ENCODE measurements at places on chromosomes 4 and X.

GRCh38 chr4:8362483-8362882, 78.0 kb downstream of the ACOX3 start:
- DNase-seq, result no peak

DNA sequence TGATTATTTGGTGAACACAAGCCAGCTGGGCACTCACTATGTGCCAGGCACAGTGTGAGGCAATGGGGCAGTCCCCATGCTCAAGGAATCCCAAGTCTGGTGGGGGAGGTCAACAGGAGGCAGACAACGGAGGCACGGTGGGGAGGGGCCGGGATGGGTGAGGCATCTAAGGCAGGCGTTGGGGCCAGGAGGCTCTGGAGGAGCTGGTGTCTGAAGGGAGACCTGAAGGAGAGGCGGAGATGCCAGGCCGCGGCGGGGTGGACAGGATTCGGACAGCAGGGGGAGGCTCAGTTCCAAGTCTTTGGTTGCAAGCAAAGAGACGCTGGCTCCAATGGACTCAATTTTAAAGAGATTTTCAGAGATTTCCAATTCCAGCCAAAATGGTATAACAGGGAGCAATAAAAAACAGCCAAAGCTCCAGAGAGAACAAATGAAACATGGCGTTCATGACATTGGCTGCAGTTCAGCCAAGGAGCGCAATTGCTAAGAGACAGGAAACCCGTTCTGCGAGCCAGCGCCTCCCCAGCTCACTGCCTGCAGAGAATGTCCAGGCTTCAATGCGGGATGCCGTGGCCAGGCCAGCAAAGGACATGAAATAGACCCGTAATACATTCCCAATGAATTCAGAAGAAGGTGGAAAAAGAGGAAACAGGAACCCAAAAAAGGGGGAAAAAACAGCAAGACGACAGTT, 105.2 kb upstream of the LRPAP1 start:
- DNase-seq, result no peak

DNA sequence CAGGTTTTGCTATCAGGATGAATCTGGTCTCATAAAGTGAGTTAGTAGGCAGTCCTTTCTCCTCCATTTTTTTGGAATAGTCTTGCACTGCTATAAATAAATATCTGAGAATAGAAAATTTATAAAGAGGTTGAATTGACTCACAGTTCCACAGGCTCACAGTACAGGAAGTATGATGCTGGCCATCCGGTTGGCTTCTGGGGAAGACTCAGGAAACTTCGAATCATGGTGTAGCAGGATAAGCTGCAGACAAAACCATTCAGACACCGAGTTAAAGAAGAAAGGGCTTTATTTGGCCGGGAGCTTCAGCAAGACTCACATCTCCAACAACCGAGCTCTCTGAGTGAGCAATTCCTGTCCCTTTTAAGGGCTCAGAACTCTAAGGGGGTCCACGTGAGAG, 348.2 kb downstream of the KCTD8 start:
- DNase-seq, result no peak

DNA sequence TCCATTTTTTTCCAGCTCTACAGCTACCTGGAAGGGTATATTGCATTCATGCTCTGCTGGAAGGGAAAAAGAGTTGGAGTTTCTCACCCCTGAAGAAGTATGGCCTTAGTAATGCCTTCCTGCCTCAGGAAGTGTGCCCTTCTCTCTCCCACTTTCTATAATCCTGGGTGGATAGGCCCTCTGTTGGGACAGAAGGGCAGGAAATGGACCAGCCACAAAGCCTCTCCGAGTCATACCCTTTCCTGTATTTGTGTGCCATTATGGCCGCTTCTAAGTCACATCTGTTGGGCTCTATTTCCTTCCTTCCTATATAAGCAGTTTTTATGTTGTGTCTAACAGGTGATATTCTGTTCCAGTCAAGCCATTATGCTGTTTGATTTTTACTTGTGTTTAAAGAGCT, 74.8 kb upstream of the SMARCA5 start:
- no peak for DNase-seq

- no peak for DNase-seq
Observed at GRCh38 chr4:31365006-31365690, 645.0 kb downstream of the PCDH7 start.

DNA sequence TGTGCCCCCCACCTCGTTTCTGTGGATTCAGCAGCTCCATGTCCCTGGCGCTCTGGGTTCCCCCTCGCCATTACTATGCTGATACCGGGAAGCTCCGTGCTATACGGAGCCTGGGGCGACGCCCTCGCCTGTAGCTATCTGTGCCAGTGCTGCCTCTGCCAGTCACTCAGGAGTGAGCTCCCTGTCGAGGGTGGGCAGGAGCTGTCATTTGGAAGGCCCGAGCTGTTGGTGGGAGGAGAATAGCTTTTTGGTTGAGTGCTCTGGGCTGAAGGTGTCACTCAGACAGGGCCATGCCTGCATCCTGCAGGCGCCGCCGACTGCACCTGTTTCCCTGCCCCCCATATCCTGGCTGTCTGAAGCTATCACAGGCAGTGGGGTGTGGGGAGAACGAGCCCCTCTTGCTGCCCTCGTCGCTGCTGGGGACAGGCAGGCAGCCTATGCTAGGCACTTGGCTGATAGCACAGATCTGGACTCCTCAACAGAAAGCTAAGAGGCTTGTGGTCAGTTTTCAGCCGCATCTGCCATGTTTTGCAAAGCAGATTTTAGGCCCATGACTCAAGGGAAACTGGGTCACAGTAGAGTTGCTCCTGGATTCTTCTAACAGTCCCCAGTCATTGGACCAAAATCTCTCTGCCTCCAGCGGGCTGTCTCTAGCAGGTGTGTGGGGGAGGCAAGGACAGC, 31.8 kb downstream of the CPLX1 start:
- no peak for DNase-seq

DNA sequence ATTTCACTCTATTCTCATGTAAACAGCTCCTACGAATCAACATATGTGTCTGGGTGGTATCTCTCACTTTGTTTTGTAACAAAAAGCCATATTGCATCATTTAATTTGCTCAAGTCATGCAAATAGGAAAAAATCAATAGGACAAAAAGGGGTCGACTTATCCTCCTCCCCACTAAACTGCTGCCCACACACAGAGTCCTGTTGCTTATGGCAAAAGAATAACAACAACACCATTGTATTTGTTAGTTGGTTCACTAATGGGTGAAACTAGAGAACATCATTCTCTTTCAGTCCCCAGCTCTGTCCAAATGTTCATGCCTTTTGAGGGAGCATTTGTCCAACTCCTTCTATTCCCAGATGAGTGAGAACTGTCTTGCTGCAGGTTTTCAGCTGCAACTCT, 2.1 kb downstream of the HHIP start:
- DNase-seq, result no peak

GRCh38 chr4:133095591-133095990, 53.5 kb upstream of the PCDH10 start:
- no peak for DNase-seq

DNA sequence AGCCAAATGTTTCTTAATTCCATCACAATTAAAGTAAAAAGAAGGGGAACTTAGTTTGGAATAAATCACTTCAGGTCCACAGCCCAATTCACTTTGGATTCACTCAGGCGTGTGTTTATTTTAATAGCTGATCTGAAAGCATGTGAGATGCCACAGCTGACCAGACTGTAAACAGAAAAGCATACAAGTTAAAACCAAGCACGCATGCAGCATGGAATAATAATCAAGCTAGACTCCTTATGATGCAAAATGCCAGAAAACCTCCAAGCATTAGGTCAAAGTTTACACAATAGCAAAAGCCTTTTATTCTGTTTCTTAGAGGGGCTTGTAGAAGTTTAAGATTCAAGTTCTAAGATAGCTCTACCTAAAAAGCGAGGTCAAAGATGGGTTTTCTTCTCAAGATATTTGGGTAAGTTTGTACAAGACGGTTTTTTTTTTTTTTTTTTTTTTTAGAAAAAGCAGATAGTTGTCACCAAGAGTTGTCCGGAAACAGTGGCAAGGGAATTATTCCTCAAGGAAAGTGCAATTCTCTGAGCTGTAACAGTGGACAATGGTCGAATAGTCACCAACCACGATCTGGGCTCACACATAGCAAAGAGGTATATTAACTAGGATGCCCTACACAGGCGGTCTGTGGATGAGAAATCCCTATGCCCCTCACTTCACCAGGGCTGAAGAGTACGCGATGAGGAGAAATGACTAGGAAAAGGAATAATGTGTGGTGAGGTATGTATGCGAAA, 763 bp upstream of the PRRG1 start:
- DNase-seq, result no peak

- peak; percentile 56 for DNase-seq
Observed at GRCh38 chr4:153151535-153152455, 52.4 kb upstream of the TRIM2 start.

GRCh38 chr4:76457885-76458284, 22.9 kb downstream of the SHROOM3 start:
- no peak for DNase-seq

DNA sequence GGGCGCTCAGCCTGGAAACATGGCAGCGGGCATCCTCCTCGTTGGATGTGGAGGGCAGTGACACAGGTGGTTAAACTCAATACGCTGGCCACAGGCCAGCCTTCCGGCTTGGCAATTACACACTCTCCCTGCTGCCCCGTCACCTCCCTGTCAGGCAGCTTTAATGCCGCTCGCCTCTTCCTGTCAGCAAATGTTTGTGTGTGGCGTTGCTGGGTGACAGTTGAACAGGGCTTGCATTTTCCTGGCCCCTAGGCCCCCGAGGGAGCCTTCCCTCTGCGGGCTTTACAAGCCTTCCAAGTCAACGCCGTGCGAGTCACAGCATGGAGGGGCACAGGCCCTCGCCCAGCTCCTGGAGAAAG, 620.0 kb downstream of the BCOR start:
- peak; percentile 28 for DNase-seq

- no peak for DNase-seq
Observed at GRCh38 chr4:134201216-134202161, at the start of gene PABPC4L. TSS of gene PABPC4L (minus strand) at chr4:134201789. CDS start at chr4:134201019, 770 bp downstream.

- no peak for DNase-seq
Observed at GRCh38 chrX:111837197-111837596, 38.8 kb upstream of the TRPC5OS start.

Measured in naive B cell (primary cell).